ENCODE measurements at places on chromosomes 11 and 22.

- DNase-seq = no peak
Measured at GRCh38 chr22:32622004-32622743, 147.6 kb downstream of the FBXO7 start.

- DNase-seq = no peak
Measured at GRCh38 chr11:57499413-57499982, 16.0 kb downstream of the SLC43A1 start.

DNA sequence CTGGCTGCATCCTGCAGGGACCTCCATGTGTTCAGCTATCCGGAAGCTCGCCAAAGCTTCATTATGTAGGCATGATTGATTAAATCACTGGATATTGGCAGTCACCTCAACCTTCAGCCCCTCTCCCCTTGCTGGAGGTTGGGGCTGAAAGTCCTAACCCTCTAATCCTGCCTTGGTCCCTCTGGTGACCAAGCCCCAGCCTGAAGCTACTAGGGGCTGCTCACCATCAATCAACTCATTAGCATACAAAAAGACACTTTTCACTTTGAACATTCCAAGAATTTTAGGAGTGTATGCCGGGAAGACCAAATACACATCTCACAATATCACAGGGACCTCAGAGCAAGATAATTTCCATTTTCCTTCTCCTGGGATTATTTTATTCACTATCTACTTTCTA, 38.8 kb upstream of the TPBGL start:
- no peak for DNase-seq

DNA sequence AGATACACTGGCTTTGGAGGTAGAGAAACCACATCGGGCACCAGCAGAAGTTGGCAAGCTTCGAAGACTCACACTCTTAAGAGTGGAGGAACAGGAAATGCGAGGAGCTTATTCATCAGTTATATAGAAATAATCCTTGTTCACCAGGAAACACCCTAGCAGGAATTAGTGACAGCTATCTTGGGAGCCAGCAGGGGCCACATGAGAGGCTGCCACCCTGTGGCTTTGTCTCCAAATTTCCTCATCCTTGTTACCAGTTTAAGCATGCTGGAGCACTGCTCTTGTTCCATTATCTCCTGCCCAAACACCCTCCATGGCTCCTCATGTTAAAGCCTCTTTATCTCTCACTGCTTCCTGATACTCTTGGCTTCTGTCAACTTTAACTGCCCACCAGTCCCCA, 131.0 kb downstream of the PLEKHA7 start:
- DNase-seq = no peak

- no peak for DNase-seq
Measured at GRCh38 chr11:115612046-115612730, 108.0 kb upstream of the CADM1 start.

GRCh38 chr22:49369726-49370626, 457.7 kb downstream of the BRD1 start:
- DNase-seq = no peak

GRCh38 chr22:42611051-42611450, 3.6 kb downstream of the POLDIP3 start:
- no peak for DNase-seq

DNA sequence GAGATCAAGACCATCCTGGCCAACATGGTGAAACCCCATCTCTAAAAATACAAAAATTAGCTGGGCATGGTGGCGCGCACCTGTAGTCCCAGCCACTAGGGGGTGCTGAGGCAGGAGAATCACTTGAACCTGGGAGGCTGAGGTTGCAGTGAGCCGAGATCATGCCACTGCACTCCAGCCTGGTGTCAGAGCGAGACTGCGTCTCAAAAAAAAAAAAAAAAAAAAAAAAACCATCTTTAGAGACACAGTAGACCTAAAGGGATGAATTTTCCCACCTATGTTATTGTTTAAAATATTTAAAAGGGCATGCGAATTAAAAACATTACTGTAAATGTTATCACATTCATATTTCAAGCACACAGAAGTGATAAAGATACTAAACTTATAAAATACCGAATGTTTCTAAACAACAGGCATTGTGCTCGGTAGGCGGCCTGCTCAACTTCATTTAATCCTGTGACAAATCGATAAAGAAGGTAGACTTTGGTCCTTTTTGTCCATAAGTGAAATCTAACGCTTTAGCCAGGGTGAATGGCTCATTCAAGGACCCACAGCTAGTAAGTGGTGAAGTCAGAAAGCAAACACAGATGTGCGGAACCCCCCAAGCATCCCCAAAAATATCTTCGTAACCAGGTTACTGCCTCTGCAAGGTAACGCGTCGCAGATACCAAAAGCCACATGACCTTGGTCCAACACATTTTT, 16.1 kb downstream of the NCAPD3 start:
- DNase-seq = peak; percentile 42

DNA sequence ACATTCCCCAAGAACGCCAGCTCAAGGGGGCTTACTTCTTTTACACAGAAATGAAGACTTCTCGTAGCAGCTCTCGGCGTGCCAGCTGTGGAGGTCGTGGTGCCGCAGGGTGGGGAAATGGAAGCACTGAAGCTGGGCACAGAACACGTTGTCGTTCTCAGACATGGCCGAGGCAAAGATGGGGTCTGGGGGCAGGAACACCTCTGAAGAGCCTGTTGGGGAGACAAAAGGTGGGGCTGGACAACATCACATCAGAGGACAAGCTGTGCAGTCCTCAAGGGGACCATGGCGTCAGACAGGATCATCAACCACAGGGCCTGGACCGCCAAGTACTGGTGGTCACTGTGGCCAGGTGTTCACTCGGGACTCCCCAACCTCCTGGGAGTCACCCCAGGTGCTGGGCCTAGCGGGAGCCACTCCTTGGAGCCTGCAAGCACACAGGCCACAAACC, 65.2 kb downstream of the DGCR2 start:
- no peak for DNase-seq

DNA sequence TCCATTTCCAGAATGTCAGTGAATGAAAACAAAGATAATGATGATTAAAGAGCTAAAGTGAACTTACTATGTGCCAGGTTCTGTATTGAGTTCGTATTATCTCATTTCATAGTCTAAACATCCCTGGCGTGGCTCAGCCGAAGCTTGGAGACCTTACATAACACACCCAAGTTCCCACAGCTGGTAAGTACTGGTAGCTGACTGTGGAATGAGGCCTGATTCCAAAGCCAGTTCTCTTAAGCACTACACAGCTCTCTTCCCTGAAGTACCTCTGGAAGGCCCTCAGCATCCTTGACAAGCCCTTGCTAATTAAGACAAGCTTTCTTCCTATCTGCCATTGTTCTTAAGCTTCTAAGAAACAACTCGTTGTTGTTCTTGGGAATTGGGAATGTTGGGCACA, 28.6 kb upstream of the NCAM1 start:
- no peak for DNase-seq

DNA sequence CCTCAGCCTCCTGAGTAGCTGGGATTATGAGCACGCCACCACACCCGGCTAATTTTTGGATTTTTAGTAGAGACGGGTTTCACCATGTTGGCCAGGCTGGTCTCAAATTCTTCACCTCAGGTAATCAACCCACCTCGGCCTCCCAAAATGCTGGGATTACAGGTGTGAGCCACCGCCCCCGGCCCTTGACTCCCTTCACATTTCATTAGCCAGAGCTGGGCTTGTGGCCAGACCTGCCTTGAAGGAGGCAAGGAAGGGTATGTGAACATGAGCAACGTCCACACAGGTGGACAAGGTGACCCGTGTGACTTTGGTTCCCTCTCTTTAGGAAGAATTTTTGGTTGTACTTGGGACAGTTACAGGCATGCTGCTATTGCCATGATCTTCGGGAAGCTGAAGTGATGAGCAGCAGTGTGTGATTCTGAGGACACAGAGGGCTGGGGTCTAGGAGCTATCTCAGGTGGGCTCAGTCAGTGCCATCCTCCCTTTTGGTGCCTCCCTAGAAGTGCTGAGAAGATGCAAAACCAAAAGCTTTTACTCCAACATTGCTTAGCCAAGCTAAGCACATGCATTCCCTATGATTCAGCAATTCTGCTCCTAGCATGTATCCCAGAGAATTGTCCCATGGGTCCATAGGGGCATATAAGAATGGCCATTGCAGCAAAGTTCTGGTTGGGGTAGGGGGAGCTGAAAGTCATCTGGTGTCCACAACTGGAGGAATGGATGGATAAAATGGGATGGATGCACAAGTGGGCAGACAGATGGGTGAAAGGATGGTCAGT, 6.1 kb downstream of the AP5B1 start:
- no peak for DNase-seq

DNA sequence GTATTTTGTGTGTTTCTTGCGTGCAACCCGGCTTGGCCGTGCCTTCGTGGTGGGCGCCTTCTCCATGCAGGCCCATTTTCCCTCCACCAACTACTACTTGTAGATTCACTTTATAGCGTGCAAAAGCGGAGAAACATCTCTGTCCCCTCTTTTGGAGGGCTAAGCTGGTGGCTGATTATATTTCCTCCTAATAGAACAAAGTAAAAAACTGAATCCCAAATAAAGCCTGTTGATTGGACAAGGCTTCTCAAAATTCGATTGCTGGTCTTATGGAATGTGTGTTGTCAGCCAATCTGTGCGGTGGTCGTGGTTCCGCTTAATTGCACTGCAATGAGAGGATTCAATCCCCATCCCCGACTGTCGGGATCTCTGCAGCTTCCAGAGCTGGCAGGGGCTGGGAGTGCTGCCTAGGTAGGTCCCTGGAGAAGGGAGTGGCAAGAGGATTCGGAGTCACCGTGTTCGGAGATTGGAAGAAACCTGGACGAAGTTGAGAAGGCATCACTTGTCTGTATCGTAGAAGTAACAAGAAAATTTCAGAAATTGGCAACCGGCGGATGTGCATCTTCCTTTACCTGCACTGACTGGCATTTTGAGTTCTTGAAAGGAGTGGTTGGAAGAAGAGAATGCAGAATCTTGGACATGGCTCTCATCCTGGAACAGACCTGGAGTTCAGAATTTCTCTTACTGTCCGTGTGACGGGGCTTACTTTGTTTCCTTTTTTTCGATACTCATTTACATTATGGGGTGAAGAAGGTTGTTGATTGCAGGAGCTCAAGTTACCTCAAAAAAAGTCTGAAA, 1.1 kb downstream of the HMGXB4 start:
- no peak for DNase-seq

- DNase-seq = no peak
Measured at GRCh38 chr22:30444632-30445437, 19.3 kb downstream of the MTFP1 start.

DNA sequence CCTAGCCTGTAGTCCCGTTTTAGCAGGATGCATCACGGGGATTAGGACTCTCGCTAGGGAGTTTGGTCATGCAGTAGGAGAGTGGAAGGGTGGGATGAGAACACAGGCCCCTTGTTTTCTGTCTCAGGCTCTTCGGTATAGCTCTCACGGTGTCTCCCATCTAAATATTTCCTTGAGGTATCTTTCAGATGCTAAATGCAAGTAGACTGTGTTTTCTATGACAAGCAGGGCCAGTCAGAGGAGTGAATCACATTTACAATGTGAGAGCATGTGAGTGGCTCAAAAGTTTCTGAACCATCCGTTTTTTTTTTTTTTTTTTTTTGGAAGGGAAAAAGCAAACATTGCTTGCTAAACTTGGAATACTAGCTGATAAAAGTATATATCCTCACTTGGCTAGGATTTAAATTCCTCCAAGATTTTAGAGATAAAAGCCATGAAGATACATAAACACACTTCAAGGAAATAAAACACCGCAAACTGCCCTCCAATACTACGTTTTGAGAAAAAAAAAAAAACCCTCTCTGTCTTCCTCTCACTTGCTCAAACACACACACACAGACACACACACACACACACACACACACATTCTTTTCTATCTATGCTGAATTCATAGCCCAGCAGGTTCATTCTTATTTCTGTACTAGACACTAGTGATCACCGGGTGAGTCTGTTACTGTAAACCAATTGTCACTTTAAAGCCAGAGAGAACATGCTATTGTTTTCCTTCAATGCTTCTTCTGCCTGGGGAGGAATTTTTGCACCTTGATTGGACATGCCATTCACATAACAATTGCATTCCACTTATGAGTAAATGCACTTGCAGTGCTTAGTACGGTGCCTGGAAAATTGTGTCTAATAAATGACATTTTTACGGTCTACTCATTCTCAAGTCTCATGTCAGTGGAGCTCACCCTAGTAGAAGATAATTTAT, 224.6 kb upstream of the CCDC90B start:
- no peak for DNase-seq

DNA sequence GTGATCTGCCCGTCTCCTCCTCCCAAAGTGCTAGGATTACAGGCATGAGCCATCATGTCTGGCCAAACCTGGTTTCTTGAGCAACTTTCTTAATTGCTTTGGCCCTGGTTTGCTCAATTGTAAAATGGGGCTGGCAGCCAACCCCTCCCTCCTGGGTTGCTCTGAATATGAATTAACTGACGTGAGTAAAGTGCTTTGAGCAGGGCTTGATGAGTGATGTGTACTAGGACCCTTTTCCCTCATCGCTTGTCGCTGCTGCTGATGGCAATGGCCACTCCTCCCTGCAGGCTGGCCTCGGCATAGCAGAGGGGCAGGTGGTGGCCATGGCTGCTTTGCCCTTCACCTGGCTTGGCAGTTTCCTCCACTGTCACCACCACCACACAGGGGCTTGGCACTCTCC, 41.5 kb downstream of the RNF141 start:
- DNase-seq = no peak

DNA sequence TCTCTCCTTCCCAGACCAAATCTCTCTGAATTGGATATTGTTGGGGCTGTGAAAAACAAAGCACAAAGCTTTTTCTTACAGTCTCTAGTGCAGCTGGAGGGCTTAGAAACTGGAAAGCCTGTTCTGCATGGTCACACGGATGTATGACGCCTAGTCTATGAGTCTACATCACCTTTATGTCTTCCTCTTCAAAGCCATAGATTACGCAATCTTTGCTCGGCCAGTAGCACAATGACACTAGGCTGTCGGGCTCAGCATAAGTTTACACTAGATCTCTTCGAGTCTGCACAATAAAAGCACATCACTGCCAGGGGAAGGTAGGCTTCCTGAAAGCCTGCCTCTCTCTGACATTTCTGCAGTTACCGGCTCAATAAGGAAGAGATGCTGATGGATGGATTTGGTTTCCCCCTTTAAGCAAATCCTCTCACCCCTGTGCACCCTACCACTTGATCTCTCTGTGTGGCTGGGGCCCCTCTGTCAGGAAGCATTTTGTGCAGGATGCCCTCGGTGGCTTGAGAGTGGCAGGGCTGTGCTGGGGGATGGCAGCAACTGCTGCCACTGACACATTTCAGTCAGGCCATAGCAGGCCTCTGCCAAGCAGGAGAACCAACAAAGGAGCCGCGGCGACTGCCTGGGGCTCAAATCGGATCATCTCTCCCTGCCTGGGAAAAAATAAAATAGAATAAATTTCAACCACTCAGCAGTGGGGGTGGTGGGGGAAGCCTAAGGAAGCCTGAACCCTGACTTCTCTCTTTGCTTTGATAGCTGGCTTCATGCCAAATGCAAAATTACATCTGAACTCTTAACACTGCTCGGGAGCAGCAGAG, 1272.8 kb downstream of the LRRC4C start:
- DNase-seq = no peak

- DNase-seq = no peak
Measured at GRCh38 chr11:121711236-121711635, 258.5 kb upstream of the SORL1-AS1 start.

GRCh38 chr11:69598147-69598546, 42.8 kb upstream of the CCND1 start:
- DNase-seq = no peak
